ENCODE measurements at places on chromosomes 5 and 9.

GRCh38 chr9:113519426-113520108 lies 56.0 kb downstream of the RGS3 start:
- peak; percentile 34 for DNase-seq

GRCh38 chr5:43409809-43410271 lies 2.4 kb downstream of the CCL28 start:
- DNase-seq, result no peak

- no peak for DNase-seq
Measured at GRCh38 chr5:18771097-18771610, 1136.9 kb downstream of the TAF11L14 start.

GRCh38 chr5:61965069-61965468 lies 340.9 kb upstream of the KIF2A start:
- no peak for DNase-seq

GRCh38 chr5:180977852-180978251 lies 10.8 kb upstream of the BTNL3 start:
- no peak for DNase-seq

GRCh38 chr5:142924135-142924883 lies 154.1 kb downstream of the ARHGAP26 start:
- DNase-seq, result no peak

- no peak for DNase-seq
Measured at GRCh38 chr5:68266457-68266856, 50.9 kb downstream of the PIK3R1 start.

- DNase-seq, result no peak
Measured at GRCh38 chr9:99537996-99538395, 283.7 kb upstream of the NR4A3 start.

- DNase-seq, result no peak
Measured at GRCh38 chr9:136618580-136619547, 43.9 kb upstream of the EGFL7 start.

DNA sequence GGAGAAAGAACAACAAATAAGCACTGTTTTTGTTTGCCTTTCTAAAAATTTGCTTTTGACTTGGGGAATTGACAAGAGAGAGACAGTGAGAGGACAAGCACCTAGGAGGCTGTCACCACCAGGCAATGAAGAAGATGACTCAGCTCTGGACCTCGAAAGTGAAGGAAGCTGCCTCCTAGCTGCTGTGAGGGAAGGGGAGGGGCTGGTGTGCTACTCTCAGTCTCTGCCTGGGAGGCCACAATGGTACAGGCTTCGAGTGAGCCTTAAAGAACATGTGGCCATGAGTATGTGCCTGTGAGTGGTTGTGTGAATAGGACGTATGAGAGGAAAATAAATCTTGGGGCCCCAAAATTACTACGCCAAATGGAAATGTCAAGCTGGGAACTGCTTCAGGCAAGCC lies 7.1 kb upstream of the PLK2 start:
- DNase-seq, result no peak

DNA sequence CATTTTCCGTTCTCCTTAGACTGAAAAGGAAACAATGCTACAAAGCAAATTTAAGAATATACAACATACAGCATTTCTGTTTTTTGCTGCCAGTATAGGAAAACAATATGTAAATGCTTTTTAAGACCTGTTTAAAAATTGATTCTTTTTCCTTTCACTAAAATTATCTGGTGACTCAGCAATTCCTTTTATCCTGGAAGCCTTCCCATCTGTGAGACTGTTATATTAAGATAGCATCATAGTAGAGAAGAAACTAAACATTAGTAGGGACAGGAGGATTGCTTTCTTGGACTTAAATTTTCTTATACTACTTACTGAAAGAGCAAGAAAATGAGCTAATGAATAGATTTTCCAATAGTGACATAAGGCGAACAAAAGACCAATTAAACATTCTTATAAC lies 30.0 kb upstream of the GPR21 start:
- DNase-seq, result no peak

- no peak for DNase-seq
Measured at GRCh38 chr5:137782984-137783536, 28.9 kb upstream of the HNRNPA0 start.

DNA sequence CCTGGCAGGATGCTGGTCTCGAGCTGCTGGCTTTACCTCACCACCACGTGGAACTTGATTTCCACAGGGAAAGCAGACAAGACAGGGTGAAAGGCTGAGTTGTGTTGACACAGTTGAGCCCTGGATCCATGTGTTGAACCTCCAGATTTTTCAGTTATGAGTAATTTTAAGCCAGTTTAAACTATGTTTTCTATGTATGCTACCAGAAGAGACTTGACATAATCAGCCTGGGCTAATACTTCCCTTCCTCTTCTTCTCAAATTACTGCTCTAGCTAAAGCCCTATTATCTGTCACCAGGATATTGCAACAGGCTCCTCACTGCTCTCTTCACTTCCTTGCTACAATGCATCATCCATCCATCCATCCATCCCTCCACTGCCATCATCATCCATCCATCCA lies 12.0 kb upstream of the PHYKPL start:
- no peak for DNase-seq

DNA sequence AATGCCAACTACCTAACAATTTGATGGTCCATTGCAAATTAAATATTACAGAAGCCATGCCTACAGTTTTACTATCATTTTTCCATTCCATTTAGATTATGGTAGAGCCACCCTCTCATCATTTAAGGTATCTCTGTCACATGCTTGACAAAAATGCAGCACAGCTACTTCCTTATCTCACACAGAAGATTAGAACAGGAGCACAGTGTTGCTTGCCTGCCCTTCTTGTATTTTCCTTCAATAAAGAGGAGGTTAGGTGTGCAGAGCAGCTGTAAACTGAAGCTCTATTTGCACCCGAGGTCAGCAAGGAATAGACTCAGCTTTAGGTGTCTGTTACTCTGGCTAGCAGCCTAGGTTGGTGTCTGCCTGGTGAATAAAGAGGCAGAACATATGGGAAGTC lies 51.5 kb upstream of the ATP10B start:
- DNase-seq, result no peak

- no peak for DNase-seq
Measured at GRCh38 chr5:125492977-125493376, 746.5 kb upstream of the ZNF608 start.

GRCh38 chr5:89395111-89395510 lies 512.1 kb upstream of the MEF2C start:
- DNase-seq, result no peak

GRCh38 chr5:83368835-83369234 lies 102.7 kb upstream of the VCAN start:
- DNase-seq, result no peak

GRCh38 chr5:168014433-168015123 lies 276.9 kb upstream of the WWC1 start:
- no peak for DNase-seq

DNA sequence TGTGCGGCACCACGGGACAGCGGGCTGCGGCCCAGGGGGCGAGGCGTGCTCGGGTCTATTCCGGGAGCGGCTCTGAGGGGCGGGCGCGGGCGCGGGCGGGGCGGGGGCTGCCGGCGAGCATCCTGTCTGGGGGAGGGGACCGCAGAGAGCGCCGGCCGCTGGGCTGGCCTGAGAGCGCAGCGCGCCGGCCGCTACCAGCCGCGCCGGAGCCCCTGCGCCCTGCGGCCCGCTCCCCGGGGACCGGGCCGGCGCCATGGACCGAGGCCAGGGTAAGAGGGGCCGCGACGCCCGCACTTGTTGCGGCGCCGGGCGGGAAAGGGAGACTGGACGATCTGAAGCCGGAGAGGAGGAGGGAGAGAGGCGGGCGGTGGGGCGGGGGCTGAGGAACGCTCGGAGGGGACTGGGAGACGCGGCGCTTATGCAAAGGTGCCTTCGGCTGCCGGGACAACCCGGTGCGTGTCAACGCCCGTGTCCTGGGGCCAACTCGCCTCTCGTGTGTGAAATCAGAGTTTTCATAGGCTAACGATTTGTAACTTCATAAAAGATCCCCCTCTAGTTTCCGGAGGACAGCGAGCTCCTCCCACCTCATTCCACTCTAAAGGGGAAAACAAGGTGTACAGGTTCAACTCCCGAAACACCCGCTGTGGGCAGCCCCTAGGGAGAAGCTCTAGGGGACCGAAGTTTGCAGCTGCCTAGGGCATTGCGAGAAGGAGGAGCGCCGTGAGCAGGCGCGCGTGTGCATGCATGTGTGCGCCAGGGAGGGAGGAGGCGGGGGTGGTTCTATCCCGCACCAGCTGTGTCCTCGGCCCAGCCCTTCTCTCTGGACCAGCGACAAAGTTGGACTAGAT lies at the start of gene AFAP1L1:
Gene AFAP1L1 (plus strand): TSS at position 144 of the 848 bp plus-strand sequence. CDS start 110 bp downstream, at position 254.
- peak; percentile 70 for DNase-seq

- DNase-seq, result no peak
Measured at GRCh38 chr9:16726718-16727451, 143.6 kb downstream of the BNC2 start.

DNA sequence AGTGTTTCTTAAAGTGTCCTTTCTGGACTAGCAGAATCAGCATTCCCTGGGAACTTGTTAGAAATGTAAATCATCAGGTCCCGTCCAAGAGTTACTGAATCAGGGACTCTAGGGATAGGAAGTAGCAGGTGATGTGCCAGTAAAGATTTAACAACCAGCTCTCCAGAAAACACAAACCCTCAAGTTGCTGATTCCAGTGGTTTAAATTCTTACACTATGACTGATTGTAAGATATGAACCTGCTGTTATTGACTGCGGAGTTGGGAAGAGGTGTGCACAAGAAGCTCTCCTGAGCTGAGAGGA lies 39.1 kb upstream of the BASP1 start:
- no peak for DNase-seq

DNA sequence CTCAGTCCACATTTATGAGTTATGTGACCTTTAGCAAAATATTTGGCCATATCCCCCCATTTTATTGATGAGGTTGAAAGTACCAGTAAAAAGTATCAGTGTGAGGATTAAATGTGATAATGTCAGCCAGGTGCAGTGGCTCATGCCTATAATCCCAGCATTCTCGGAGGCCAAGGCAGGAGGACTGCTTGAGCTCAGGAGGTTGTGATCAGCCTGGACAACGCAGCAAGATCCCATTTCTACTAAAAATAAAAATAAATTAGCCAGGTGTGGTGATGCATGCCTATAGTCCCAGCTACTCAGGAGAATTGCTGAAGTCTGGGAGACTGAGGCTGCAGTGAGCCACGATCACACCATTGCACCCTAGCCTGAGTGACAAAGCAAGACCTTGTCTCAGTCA lies 71.2 kb downstream of the GRAMD2B start:
- no peak for DNase-seq

- peak; percentile 1 for DNase-seq
Measured at GRCh38 chr5:20335978-20336377, 348.0 kb upstream of the CDH18 start.

- DNase-seq, result no peak
Measured at GRCh38 chr5:74499256-74500050, 141.1 kb downstream of the ENC1 start.

DNA sequence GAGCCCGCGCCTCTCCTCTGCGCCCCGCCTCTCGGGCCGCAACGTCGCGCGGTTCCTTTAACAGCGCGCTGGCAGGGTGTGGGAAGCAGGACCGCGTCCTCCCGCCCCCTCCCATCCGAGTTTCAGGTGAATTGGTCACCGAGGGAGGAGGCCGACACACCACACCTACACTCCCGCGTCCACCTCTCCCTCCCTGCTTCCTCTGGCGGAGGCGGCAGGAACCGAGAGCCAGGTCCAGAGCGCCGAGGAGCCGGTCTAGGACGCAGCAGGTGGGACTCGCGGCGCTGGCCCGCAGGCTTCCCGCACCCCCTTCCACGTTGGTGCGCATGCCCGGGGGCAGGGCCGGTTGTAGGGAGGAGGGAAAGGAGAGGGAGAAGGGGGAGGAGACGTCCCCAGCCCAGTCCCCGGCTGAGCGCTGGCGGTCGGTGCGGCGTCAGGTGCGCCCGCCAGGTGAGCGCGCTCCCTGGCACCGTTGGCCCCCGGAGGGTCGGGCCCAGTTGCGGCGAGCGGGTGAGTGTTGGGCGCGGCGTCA lies at the start of gene OCLN:
Gene OCLN (plus strand): TSS at position 400 of the 532 bp plus-strand sequence. CDS start 11,455 bp downstream, outside the sequence.
- peak; percentile 93 for DNase-seq

DNA sequence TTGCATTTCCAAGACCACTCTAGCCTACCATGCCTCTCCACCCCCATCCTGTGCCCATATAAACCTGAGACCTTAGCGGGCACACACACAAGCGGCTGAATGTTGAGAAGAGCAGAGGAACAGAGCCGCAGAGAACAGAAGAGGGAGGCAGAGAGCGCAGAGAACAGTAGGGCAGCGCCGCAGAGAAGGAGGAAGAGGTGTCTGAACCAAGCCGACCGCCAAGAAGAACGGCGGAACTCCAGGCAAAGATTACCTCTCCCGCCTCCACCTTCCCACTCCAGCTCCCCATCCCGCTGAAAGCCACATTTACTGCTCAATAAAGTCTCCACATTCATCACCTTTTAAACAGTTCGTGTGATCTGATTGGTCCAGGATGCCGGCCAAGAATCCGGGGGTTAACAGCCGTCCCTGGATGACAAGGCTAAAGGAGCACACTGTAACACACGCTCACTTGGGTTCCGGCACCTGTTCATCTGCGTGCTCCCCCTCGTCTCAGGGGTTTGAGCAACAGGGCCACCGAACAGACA lies 33.2 kb downstream of the GRIN3A start:
- DNase-seq, result no peak

DNA sequence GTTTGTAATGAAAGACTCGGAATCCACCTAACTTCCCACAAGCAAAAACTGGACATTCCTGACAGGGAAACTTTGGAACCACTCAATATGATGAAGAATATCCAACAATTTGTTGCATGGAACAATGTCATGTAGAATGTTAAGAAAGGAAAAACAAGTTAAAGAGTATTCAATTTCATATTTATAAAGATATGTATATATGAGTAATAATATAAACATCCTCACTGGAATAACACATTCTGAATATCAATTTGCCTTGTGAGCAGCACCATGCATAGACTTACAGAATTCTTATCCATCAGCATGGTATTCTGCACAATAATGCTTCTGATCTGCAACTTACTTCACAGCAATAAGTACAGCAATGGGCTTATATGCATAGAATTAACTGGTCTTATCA lies 650.3 kb downstream of the SEMA5A start:
- no peak for DNase-seq

Measured in HuH-7 (cell line).